ENCODE measurements at places on chromosomes 2 and 18.

GRCh38 chr2:85548608-85548900 lies 9.6 kb downstream of the MAT2A start:
- DNase-seq: no peak

DNA sequence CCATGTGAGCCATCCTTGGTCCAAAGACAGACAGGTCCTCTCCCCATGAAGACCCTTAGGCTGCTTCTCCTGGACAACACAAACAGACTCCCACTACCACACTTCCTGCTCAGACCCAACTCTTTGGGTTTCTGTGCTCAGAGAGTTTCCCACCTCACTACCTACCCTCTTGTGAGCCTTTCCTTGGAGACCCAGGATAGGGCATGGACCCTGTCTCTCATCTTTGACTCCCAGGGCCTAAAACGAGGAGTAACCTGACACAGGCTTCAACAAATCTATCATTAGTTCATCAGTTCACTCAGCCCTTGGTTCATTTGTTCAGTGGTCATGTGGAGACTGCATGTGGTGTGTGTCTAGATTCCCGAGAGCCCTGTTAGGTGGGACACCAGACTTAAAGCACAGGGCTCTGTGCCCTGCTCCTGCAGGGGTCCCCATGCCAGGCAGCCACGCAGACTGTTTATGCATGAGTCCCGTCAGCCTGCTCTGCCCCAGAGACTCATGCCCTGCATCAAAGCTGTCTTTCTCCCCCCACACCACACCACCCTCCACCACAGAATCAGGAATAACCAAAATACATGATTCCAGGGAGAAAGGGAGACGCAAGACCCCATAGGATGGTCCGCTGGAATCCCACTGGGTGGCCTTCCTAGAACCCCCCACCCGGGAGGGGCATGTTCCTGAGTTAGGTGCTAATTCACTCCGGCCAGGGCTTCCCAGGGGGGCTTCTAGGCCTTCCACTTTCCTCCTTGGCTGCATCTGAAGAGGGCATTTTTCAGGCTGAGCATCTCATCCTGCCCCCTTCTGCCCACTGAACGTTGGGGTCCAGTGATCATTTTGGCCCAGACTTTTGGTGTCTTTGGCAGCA lies 100.2 kb upstream of the TEX51 start:
- no peak for DNase-seq

GRCh38 chr2:125870264-125870663 lies 785.7 kb upstream of the GYPC start:
- DNase-seq: no peak

- no peak for DNase-seq
Observed at GRCh38 chr2:9201185-9201891, 5.3 kb upstream of the ASAP2 start.

- DNase-seq: no peak
Observed at GRCh38 chr2:218039171-218039570, 29.9 kb upstream of the RUFY4 start.

DNA sequence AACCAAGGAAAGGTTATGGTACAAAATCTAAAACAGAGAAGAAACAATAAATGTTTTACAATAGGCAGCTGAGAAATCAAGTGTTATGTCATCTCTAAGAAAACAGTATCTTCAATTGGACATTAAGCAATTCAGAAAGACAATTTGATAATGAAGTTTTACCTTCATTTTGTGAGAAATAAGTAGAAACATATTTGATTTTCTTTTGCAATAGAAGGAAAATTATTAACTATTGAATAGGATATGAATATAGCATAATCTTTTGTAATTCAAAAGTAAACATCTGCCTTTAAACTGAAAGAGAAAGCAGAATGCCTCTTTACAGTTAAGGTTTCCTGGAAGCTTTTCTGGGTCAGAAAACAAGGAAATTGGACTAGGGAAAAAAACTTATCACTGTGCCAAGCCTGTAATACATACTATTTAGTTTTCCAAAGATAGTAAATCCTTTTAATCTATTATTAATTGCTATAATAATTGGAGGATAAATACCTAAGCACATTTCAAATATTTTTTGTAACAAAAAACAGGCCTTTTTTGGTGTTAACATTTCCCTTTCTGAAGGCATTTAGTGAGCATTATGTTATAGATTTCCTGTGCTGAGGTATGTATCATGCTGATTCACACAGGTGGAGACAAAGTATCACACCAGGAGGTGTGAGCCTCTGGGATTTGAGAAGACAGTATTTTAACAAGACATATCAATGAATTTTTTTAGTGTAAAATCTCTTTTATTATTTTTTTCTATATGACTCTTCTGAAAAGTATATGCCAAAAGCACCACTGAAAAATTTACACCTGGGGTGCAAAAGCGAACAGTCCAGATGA lies 947.0 kb upstream of the CDH2 start:
- no peak for DNase-seq

All from left renal cortex interstitium (tissue), 4 donors.